ENCODE measurements at places on chromosomes 1 and 21. TPM values are rescaled to one million over a fixed set of nuclear protein-coding genes. Genes with fewer than 3 reads are reported as not detected.

VHLL gene
- total RNA-seq: not detected

CMPK1 gene
- total RNA-seq: 76.2 TPM

KCNJ6 gene
- total RNA-seq: 0.20 TPM

CKS1B gene
- total RNA-seq: 43.1 TPM

FLAD1 gene
- total RNA-seq: 13.2 TPM

F3 gene
- 38.6 TPM for total RNA-seq

CD1E gene
- total RNA-seq: 2.7 TPM

SPRR4 gene
- total RNA-seq: 17.7 TPM

PLA2G2F gene
- 3.0 TPM for total RNA-seq

C1orf116 gene
- 6.4 TPM for total RNA-seq

STYXL2 gene
- 12.5 TPM for total RNA-seq

GPX7 gene
- 101 TPM for total RNA-seq

EXOSC10 gene
- total RNA-seq: 53.1 TPM

CFHR1 gene
- total RNA-seq: 0.59 TPM

SNIP1 gene
- total RNA-seq: 11.7 TPM

LEMD1 gene
- total RNA-seq: not detected

RPTN gene
- 4.4 TPM for total RNA-seq

GPR25 gene
- total RNA-seq: not detected

TMEM50A gene
- 90.2 TPM for total RNA-seq

LCE3D gene
- 1.9 TPM for total RNA-seq

SELENON gene
- total RNA-seq: 15.9 TPM

BNIPL gene
- total RNA-seq: 37.0 TPM

SLC30A7 gene
- total RNA-seq: 20.0 TPM

NBPF20 gene
- 2.3 TPM for total RNA-seq

PCBP3 gene
- 3.4 TPM for total RNA-seq

NUF2 gene
- 11.9 TPM for total RNA-seq

PRAMEF8 gene
- not detected for total RNA-seq

GCSAML gene
- 1.1 TPM for total RNA-seq

ZMYND12 gene
- total RNA-seq: 0.30 TPM

HJV gene
- total RNA-seq: 29.5 TPM

MSTO1 gene
- total RNA-seq: 29.4 TPM

IQGAP3 gene
- 8.6 TPM for total RNA-seq

TTC13 gene
- 16.7 TPM for total RNA-seq

MYCL gene
- 9.6 TPM for total RNA-seq

KRTAP24-1 gene
- 10.3 TPM for total RNA-seq

TUFT1 gene
- total RNA-seq: 33.3 TPM

BEND5 gene
- total RNA-seq: 12.5 TPM

RHOU gene
- 14.4 TPM for total RNA-seq

INSRR gene
- total RNA-seq: under 0.01 TPM

CCDC181 gene
- 0.30 TPM for total RNA-seq

LRRC53 gene
- not detected for total RNA-seq

IFNAR2 gene
- 9.0 TPM for total RNA-seq

HPCAL4 gene
- 0.20 TPM for total RNA-seq

ASTN1 gene
- 2.4 TPM for total RNA-seq

PSMB4 gene
- total RNA-seq: 176 TPM

OLIG1 gene
- total RNA-seq: 0.20 TPM

RABGGTB gene
- total RNA-seq: 58.3 TPM

Measured in skin of body (tissue), 3 donors.